ENCODE measurements at places on chromosomes 1 and 21.

- DNase-seq, result no peak
Measured at GRCh38 chr1:60141276-60141675, 67.7 kb upstream of the C1orf87 start.

- no peak for DNase-seq
Measured at GRCh38 chr1:53145942-53146708, 3.7 kb upstream of the SLC1A7 start.

DNA sequence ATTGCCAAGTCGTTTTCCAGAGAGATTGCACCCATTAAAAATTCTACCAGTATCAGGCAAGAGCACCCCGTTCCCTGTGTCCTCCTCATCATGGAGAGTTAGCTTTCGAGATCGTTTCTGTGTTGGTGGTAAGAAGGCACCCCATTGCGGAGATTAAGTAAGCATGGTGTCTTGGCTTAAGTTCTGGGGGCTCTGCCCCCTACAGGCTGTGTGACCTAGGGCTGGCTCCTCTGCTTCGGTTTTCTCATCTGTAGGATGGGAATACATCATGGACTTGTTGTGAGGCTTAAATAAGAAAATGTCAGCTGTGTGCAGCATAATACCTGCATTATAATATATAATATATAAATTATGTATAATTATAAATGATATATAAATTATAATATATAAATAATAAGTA lies 36.8 kb upstream of the TENT5C start:
- DNase-seq, result no peak

GRCh38 chr1:161198194-161198896 lies 509 bp downstream of the ADAMTS4 start:
- no peak for DNase-seq

DNA sequence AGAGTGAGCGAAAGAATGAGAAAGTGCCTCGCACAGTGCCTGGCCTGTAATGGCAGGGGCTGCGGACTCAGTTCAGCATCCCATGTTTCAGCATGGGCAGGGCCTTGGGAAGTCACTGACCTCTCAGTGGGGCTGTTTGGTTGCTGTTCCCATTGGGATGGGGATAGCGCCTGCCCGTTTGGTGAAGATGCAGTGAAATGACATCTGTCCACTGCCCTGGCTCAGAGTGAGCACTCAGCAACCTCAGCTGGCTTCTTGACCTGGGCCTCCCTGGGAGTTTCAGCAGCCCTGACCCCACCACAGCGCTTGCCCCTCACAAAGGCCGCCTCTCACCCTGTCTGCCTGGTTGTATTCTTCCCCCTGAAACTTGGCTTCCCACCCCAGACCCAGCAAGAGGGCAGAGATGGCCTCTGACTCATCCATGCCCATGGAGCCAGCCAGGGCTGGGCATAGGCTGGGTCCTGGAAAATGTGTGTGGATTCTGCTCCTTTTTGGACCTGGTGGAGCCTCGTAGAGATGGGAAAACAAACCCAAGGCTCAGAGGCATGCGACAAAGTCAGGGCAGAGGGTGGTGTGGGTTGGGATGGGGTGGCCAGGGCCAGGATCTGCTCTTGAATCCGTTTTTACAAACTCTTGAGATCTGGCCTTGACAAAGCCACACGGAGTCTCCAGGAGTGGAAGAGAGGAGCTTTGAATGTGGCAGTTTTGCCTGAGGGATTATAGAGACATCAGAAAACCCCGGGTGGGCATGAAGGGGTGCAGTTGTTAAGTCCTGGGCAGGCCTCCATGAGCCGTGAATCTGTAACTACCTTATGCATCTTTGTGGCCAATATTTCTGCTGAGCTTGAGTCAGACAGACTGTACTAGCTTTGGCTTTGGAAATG lies 1.2 kb downstream of the XKR8 start:
- no peak for DNase-seq

DNA sequence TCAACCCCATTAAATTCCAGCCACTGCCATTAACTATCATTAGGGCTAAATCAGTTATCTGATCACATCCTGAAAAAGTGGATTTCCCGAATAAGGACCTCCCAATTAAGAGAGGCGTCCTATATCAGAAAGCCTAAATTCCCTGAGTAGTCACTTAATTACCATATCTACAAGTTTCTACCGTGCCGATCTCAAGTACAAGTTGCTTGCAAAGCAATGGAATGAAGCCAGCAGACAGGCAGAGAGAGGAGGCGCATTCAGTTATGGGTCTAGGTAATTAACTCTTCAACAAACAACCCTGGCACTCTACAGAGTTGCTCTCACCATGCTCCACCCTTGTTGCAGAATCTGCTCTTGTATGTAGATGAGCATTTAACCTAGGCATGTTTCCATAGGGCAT lies 494.6 kb upstream of the RUNX1 start:
- no peak for DNase-seq

GRCh38 chr1:30810416-30811080 lies 53.0 kb upstream of the LAPTM5 start:
- no peak for DNase-seq

DNA sequence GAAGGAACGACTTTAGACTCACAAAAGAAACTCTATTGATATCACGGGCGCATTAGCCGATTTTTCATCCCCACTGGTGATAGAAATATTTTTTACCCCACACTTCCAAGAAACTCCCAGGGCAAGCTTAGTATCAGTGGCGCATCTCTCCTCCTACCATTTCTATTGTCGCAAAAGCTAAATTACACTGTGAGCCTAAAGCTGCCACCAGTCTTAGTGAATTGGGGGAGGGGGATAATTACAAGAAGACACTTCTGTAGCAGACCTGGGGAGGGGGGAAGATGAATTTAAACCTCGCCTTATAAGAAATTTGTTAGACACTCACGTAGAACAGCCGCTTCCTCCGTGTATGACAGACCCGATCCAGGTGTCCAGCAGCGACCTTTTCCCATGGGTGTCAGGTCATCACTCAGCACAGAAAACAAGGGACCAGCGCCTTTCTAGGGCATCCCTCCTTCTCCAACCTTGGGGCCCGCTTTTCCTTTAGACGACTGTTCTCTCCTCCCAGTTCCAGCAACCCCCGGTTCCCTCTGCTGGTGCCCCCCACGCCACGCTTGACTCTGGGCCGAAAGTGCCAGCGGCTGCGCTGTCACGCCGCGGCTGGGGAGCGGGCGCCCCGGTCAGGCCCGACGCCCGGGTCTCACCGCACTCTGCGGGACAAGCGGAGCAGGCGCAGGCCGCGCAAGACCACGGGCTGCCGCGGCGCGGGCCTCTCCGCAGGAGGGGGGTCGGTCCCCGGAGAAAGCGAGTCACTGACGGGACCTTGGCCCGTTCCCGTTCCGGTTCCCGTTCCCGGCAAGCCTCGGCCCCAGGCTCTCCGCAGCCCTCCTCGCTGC lies 821 bp downstream of the PHC2 start:
- no peak for DNase-seq

GRCh38 chr1:203424861-203425662 lies 50.5 kb upstream of the PRELP start:
- DNase-seq, result no peak

DNA sequence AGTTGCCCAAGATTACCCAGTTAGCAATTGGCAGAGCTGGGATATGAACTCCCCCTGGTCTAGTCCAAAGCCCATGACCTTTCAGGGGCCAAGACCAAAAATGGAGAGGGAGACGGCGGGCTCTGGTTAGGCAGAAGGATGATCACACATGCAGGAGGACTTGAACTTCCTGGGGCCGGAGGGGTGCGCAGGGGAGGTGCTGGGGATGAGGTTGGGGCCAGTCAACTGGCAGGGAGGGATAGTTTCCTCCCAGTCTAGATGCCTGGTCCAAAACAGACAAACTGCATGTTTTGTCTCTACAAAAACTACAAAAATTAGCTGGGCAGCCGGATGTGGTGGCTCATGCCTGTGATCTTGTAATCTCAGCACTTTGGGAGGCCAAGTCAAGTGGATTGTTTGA lies 78.1 kb downstream of the NKAIN1 start:
- no peak for DNase-seq

DNA sequence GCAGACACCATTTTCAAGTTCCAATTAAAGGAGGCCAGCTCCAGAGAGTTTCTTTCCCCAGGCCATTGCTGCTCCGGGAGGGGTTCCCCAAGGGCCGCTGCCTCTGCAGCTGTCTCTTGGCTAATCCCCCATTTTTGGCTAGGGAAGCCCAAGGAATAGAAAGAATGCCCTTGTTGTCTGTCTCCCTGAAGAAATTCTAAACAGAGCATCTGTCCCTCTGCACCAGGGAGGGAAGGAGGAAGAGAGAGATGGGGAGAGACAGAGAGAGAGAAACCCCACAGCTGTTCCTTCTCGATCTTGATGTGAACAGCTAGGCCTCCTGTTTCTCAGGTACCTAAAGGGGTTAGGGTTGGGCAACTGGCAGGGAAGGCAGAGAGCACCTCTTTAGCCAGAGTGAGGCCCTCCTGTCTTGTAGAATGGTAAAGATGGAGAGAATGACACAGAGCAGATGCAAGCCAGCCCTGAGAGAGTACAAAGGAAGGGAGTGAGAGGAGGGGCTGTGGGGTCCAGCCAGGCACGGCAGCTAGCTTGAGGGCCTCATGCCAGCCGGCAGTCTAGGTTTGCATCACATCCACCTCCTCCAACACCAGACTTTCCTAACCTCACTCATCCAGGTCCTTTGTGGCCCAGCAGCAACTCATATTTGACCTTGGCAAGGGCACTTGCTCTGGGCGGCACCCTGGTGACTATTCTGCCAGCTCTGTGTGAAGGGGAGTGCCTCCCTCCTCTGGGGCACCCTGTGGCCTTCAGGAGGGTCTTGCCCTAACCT lies 13.1 kb downstream of the OPTC start:
- DNase-seq, result no peak

DNA sequence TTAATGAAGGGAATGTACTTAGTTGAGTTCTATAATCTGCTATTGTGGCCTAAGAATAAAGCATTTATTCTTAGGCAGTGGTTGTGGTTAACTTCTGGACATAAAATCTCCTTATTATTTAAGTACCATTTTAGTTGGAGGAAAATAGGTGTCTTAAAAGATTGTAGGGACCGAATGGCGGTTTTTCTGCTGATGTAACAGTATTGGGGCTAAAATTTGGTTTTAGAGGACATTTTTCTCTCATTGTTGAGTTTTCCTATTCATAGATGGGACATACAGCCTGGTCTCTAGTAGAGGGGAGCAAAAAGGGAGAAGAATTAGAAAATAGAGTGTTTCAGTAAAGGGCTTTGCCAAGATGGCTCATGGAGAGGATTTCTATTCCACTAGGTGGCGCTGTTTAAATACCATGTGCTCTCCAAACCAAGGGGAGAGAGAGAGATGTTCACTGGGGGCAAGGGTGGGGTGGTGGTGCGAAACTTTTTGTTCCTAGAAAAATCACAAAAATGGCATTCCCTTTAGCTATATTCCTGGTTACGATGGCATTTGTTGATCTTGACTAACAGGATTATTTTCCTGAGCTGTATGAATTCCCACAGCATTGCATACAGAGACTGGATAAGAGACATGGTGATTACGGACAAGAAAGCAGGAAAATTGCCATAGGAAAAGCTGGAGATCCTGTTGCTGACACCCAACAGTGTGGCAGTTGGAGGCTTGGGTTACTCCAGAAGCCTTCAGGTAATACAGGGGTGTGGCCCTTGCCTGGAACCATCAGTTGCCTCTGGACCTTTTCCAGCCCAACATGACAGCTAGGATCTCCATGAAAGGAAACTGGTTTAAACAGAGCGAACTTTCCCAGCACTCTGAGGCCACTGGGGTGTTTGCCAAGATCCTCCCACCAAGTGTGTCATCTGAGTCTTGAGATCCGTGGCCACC lies 18.2 kb upstream of the FCGR2A start:
- peak; percentile 23 for DNase-seq

GRCh38 chr1:143735764-143736461 lies 235.9 kb downstream of the FAM72C start:
- no peak for DNase-seq

- no peak for DNase-seq
Measured at GRCh38 chr1:33061834-33062233, 19.1 kb upstream of the AZIN2 start.

DNA sequence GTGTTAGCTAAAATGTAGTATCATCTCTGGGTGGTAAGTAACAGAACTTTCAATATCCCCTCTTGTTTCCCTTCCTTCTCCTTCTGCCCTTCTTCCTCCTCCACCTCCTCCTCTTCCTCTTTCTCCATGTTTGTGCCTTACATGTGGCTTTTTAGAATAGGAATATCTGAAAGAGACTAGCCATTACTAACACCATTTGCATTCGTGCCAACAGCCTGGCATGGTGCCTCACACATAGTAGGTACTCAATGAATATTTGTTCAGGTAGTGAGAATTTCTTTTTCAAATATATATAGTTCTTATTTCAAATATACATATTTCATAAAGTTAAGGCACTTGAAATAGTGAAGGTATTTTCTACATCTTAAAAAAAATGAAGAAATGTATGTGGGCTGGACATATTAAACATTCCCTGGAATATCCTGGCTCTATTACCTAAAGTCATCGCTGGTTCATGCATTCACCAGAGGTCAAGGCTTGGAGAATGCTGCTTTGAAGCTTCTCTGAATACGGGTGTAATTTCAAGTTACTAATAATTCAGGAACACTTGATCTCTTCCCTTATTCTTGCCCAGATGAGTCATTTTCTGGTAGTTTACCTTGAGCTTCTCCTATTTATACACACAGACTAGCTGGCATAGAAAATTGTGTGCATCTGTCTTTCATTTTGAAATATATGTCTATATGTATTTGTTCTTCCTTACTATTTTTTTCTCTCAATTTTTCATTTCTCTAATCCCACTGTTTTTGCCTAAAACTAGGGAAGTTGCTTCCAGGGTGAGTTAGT lies 319.4 kb downstream of the TGFB2 start:
- DNase-seq, result no peak

GRCh38 chr1:8409106-8409505 lies 91.2 kb downstream of the SLC45A1 start:
- DNase-seq, result peak; percentile 19

- no peak for DNase-seq
Measured at GRCh38 chr1:198651650-198652400, 13.0 kb downstream of the PTPRC start.

GRCh38 chr1:101479945-101480344 lies 243.1 kb downstream of the S1PR1 start:
- DNase-seq, result no peak

GRCh38 chr21:41366522-41367151 lies 4.8 kb downstream of the MX2 start:
- DNase-seq, result peak; percentile 79
